ENCODE measurements at places on chromosomes 4 and X.

- DNase-seq: no peak
These were observed 107.3 kb downstream of the EFNB1 start for GRCh38 chrX:68936126-68936525.

GRCh38 chrX:41474726-41475100 lies 27.6 kb downstream of the NYX start:
- DNase-seq: no peak

- DNase-seq: no peak
These were observed 18.0 kb downstream of the HDAC8 start for GRCh38 chrX:72554448-72555140.

GRCh38 chr4:57612279-57612678 lies 502.1 kb upstream of the IGFBP7 start:
- no peak for DNase-seq

- DNase-seq: no peak
These were observed 101.0 kb downstream of the ADGRA3 start for GRCh38 chr4:22414833-22415232.
